ENCODE measurements at places on chromosomes 6 and 20.

DNA sequence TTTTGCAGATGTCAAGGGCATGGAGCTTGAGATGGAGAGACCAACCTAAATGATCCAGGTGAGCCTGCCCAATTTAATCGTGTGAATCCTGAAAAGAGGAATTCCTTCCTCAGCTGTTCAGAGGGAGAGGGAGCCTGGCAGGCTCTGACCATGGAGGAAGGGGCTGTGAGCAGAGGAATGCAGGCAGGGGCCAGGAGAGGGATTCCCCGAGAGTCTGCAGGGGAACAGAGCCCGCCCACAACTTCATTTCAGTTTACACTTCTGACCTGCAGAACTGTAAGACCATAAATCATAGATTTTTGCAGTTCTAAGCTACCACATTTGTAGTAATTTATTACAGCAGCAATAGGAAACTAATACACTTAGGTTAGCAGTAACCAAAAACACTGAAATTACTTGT lies 164.1 kb downstream of the TBXT start:
- DNase-seq, result no peak

DNA sequence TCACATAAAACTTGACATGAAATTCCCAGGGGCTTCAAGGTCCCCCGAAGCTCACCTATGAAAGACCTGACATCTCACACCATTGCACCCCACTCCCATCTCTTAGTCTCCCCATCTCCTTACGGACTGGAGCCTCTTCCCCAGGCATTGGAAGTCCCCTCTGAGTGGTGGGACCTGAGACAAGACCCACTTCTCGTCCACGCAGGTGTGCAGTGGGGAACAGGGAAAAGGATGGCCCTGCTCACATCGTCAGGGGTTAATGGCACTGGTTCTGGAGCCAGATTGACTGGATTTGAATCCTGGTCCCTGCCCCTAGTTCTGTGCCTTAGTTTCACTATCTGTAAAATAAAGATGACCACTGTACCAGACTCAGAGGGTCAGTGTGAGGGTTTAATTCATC lies 15.5 kb downstream of the ADGRF1 start:
- DNase-seq, result no peak

DNA sequence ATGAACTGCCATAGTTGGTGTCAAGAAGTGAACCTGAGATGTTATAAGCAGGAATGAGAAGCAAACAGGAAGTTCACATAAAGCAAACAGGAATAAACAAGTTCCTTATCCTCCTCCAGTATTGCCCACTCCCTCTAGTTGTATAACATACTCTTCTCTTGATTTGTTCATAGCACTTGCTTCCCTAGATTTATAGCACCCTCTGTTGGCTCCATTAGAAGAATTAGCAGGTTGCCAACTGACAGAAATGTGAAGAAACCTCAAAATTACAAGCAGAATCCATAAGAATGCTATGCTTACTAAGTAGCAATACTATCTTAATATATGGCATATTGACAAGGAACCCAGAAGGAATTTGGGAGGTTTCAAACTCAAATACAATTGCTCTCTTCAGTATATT lies 195.4 kb downstream of the TBX18 start:
- no peak for DNase-seq

DNA sequence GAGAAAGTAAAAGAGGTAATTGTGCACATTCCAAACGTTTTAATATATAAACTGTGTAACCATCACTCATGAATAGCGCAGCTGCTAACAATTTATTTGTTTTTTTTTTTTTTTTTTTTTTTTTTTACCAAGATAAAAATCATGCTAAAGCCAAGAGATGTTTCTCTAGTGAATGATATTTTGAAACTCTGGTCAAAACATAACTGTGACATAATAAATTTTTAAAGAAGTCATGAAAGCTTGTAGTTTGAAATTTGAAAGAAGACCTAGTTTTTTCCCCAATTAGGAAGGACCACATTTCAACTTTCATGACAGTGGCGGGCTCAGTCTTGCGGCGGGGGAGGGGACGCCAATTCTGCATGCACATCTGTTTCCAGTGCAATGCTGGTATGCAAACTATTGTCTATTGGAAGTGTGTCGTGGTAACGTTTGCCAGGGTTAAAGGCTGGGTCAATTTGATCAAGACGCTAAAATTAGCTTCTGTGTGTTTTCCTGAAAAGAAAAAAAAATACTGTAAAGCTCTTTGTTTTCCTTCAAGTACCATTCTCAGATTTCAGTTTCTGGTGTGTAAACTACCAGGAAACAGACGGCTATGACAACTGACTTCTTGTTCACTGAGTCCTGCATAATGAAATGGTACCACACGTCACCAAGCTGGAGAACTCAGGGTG lies 211.9 kb downstream of the FOXC1 start:
- DNase-seq, result no peak

DNA sequence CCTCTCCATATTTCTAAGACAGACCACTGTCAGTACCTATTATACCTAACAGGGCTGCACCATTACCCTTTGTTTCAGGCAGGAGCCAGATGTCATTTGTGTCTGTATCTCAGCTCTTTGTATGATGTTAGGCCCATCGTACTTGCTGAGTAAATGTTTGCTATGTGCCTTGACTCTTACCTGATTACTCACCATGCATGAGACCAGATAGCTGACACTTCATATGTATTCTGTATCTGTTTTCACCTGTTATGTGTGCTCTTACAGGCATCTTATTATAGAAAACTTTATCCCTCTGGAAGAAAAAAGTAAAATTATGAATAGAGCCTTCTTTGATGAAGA lies 31.7 kb upstream of the ASXL1 start:
- peak; percentile 48 for DNase-seq

DNA sequence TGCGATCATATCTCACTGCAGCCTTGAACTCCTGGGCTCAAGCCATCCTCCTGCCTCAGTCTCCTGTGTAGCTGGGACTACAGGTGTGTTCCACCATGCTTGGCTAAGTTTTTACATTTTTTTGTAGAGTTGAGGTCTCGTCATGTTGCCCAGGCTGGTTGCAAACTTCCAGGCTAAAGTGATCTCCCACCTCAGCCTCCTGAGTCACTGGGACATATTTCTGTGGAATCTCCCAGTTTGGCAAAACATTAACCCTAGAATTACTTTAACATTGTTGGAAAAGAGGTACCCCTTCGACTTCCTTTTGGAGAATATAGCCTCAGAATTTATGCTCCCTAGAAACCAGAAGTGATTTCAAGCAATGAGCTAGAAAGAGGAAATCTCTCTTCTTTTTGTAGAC lies 57.2 kb downstream of the SHLD1 start:
- DNase-seq, result no peak

DNA sequence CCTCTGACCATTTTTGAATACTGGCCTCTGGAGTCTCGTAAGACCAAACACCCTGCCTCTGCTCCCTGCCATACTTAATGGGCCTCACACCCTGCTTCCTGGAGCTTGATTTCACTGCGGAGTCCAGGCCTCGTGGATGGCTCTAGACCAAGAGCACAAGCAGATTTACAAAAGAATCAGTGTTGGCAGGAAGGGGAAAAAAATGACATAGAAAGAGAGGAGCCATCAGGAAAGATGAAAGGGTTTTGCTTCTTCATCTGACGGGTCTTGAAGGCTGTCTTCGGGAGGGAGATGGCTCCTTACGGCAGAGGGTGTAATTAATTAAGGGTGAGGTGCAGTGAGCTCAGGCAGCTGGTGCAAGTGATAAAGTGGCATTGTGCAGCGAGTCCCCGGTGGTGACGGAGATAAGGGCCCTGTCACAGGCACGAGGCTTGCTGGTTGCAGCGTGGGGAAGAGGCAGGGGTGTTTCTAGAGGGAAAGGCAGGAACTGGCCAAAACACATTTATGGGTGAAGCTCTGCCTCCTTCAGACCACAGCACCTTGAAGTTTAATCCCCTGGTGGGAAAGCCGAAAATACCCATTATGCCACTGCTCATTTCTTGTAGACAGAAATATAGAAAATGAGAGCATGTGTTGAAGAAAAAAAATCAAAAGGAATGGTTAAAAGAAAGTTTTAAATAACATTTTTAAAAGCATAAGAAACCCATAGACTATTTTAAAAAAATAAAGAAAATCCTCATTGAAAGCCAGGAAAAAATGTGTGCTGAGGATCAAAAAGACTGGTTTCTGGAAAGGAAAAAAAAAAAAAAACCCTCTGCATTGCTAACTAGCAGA lies 128.6 kb upstream of the LRFN2 start:
- DNase-seq, result no peak

- no peak for DNase-seq
Observed at GRCh38 chr6:11810854-11811643, 32.4 kb upstream of the ADTRP start.

GRCh38 chr6:10414756-10415616 lies at the start of gene TFAP2A:
Gene TFAP2A (minus strand): TSS chr6:10415074. CDS start chr6:10414991, 83 bp downstream.
- DNase-seq, result peak; percentile 83

GRCh38 chr6:148520109-148520841 lies 177.6 kb downstream of the SASH1 start:
- DNase-seq, result no peak

GRCh38 chr20:38237381-38237780 lies 23.2 kb downstream of the KIAA1755 start:
- no peak for DNase-seq

- no peak for DNase-seq
Observed at GRCh38 chr6:15744818-15745402, 82.1 kb upstream of the DTNBP1 start.

- no peak for DNase-seq
Observed at GRCh38 chr6:12112540-12113189, 100.6 kb downstream of the HIVEP1 start.

DNA sequence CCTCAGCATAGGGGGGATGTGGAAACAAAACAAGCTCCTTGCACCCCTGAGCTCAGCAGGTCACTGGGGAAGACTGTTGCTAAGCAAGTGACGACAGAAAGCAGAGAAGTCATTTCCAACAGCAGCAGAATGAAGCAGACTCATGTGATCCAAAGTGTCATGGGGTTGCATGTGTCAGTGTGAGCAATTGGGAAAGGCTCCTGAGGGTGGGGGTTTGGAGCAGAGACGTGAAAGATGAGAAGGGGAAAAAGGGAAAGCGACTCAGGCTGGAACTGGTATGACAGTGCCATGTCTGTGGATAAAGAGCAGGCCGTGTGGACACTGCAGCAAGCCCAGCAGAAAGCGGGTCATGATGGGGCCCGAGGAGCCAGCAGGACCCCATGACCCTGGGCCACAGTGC lies 363.9 kb downstream of the PREX1 start:
- no peak for DNase-seq

DNA sequence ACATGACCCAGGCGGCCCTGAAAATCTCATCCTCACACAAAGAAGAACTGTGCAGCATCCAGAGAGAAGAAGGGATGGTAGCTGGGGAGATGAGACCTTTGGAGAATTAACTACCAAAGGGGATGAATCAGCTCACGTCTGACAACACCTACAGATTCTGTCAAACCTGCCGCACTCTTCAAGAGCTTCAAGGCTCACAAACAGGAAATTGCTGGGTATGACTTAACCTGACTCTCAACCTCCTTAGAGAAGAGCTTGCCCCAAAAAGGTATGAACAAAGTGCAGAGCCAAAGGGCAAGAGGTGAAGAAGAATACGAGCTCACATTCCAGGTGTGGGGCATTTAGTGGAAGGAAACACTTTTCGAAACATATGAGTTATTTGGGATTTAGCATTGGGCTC lies 139.8 kb downstream of the BACH2 start:
- peak; percentile 60 for DNase-seq

DNA sequence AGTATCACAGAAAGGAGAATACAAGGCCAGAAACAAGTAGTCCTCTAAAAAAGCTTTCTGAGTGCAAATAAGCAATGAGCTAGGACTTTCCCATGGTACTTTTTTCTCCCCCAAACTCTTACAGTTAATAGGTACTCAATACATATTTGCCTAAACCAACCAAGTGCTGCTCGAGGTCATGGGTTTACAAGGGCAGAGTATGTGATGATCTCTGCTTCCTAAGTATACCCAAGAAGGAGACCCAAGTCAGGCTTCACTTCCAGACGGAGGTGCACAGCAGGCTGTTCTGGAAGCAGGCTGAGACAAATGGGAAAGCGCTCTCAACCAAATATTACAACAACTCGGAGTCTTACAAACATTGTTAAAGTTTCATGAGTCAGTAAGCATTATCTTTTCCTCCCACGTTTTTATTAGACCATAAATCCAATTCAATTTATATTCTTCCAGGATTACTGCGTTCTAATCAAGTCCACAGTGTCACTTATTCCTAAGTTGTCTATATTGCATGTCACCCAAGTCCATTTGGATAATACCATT lies 8.1 kb downstream of the FYN start:
- no peak for DNase-seq

DNA sequence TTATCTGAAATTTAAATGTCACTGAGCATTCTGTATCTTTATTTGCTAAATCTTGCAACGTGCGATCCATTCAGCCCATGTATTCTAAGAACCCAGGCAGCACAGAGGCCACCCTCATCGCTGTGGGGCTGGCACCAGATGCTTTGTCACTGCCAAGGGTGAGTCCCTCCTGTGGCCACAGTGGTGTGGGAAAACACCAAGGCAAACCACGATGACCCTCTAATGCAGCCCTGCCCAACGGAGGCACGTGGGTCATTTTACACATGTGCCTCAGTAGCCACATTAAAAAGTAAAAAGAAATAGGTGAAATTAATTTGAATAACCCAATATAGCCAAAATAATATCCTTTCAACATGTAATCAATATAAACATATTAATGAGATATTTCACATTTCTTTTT lies 221.7 kb downstream of the UNC5CL start:
- DNase-seq, result no peak

GRCh38 chr6:127290391-127291265 lies 24.0 kb downstream of the RNF146 start:
- no peak for DNase-seq

DNA sequence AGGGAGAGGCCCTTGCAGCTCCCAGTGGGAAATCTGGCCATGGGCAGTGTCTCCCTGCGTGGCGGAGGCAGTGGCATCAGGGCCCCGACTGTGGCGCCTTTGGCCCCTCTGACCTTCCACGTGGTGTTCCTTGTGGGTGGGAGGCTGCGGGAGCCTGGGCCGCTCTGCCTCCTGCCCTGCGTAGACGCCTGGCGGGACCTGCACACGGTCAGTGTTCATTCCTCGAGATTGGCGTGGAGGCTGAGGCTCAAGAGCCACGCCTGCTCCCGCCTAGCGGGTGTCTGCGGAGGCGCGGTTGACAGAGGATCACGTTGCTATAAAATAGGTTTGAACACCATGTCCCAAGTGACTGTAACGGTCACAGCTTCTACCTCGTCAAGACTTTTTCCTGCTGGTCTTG lies 14.0 kb downstream of the COL9A3 start:
- DNase-seq, result no peak

GRCh38 chr6:93789532-93789931 lies 370.2 kb upstream of the EPHA7 start:
- DNase-seq, result no peak

DNA sequence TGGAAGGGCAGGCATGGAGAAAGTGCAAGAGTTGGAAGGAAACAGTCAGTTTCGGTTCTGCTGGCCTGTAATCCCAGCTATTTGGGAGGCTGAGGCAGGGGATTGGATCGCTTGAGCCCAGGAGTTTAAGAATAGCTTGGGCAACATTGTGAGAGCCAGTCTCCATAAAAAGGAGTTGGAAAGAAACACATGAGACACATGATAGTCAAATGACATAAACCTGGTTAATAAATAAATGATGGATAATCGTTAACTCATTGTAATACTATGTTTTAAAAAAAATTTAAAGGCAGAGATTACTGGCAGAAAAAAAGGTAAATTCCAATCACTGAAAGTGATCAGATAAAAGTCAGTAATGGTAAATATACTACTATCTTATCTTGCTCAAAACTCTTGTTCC lies 37.2 kb upstream of the PHACTR1 start:
- no peak for DNase-seq

Data from epithelial cell of prostate (primary cell).